ENCODE measurements at places on chromosomes 12 and 14.

GRCh38 chr12:96327346-96327745, 72.9 kb downstream of the CDK17 start:
- DNase-seq = no peak

GRCh38 chr12:74049348-74049747, 488.3 kb upstream of the ATXN7L3B start:
- no peak for DNase-seq

DNA sequence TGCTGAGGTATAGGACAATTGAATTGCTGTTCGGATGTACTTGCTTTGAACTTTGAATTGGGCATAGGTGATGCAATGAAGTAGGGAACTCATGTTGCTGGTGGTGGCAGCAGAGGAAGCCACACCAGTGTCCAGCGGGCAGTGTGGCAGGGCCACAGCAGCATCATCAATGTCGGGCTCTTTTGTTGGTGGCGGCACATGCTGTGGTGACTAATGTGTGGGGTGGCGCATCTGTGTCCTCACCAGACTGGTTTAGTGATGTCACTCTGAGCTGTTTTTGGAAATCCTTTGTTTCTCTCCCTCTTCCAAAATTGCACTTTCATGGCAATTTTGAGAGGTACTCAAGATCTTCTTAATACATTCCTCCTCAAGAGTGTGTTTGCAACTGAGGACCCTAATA, 187.6 kb downstream of the ETNK1 start:
- no peak for DNase-seq

DNA sequence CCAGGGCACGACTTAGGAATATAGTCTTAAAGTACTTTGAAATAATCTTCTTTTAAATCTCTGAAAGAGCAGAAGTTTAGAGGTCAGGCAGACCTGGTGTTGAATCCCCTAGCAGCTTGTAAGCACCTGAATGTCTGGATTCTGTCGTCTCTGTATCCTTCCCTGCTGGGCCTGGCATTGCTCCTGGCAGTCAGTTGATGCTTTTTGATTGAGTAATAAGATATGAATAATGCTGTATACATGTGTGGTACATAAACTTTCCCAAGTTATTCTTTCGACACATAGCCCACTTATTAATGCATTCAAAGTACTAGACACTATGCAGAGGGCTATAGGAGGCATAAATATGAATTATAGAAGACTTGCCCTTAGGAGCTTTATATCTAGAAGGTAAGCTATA, 31.4 kb downstream of the EVL start:
- no peak for DNase-seq

DNA sequence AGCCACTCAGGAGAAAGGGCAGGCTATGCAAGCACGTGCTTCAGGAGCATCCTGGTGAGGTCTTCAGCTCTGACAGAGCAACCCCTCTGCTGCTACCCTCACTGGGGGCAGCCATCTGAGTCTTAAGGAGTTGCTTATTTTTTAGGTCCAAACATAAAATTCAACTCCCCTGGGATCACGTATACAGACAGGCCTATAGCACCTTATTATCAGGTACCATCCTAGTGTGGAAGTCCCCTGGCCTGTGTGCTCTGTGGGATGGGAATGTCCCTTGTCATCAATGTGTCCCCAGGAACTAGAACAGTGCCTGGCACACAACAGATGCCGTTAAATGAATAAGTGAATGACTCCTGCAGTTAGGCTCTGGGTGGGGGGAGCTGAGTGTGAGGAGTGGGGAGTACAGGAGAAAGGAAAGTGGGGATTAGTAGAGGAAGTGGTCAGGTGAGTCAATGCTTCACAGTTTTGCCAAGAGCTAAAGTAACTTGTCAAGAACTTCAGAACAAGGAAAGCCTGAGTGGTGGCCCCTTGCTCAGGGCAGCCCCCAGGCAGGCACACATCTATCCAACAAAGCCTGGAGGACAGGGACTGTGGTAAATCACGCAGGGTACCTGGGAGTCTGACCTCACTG, 33.5 kb downstream of the DAD1 start:
- DNase-seq = peak; percentile 52

DNA sequence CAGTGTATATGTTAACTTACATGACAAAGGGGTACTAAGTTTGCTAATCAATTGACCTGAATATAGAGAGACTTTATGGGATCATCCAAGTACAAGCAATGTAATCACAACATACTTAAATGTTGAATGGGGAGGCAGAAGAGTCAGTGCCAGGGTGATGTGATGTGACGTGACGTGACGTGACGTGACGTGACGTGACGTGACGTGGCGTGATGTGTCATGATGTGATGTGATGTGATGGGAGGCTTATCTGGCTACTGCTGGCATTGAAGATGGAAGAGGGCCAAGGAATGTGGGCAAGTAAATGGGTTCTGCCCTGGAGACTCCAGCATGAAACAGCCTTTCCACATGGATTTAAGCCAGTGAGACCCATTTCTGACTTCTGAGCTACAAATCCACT, 38.2 kb upstream of the PRB4 start:
- DNase-seq = no peak

- no peak for DNase-seq
Observed at GRCh38 chr12:69052613-69053408, 119.8 kb upstream of the CPM start.

DNA sequence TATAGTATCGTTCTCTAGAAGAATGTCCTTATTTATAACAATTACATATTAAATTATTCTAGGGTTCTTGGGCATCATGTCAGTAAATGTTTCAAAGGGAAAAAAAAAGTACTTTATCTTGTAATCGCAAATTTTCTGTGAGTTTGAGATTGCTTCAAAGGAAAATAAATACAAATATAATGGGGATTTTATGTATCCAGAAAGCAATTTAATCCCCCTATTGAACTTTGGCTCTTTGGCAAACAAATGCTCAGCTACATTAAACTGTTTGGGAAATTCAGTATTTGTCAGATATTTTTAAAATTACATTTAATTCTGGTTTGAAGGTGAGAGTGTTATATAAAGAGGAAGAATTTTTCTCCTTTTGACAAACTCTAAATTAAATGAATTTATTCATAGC, 8.0 kb downstream of the ACSS3 start:
- no peak for DNase-seq

GRCh38 chr14:40983604-40984003, 623.1 kb upstream of the LRFN5 start:
- no peak for DNase-seq

DNA sequence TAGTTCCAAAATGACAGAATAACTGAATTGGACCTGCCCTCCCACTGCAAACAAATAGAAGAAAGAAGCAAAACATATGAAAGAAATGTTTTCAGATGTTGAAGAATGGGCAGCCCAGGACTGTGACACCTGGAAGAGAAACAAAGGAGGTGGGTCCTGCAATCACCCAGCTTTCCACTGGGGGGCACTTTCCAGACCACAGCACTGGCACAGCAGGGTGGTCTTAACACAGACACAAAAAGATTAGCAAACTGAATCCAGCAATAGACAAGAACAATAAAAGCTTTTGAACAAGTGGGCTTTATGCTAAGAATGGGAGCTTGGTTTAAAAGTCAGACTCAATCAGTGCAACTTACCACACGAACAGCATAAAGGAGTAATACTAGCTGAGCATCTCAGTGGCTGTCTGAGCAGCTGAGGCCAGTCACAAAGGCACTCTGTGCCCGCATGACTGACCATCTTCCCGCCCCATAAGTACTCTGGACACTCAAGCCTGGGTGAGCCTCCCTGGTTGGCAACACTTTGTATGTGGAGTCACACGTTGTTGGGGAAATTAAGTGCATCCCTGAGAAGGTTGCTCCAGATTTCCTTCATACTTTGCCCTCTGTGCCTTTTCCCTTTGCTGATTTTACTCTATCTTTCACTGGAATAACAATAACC, 27.7 kb downstream of the JKAMP start:
- DNase-seq = no peak

All from activated gamma-delta T cell treated with Interleukin-2 at 50 U/mL for 16 hours (primary cell).